ENCODE measurements at places on chromosomes 3 and 15. TPM values are rescaled to one million over a fixed set of nuclear protein-coding genes. Genes with fewer than 3 reads are reported as not detected.

The GOLGA6A gene
- 0.12 TPM for total RNA-seq

The ETV5 gene
- total RNA-seq, result 28.2 TPM

The RFTN1 gene
- total RNA-seq, result 3.5 TPM

The SCAANT1 gene
- total RNA-seq, result not detected

The NAALADL2 gene
- not detected for total RNA-seq

The LOXL1 gene
- 1.2 TPM for total RNA-seq

The GOLGA6L26 gene
- not detected for total RNA-seq

The HLTF gene
- 18.8 TPM for total RNA-seq

The GPR62 gene
- total RNA-seq, result not detected

The STAB1 gene
- total RNA-seq, result 0.07 TPM

The CPEB1 gene
- 3.3 TPM for total RNA-seq

The WHAMM gene
- total RNA-seq, result 7.6 TPM

The SLC15A2 gene
- total RNA-seq, result 0.33 TPM

The GNAT1 gene
- total RNA-seq, result not detected

The FBN1 gene
- total RNA-seq, result 6.0 TPM

The DENND6A gene
- total RNA-seq, result 7.6 TPM

The MED12L gene
- 0.45 TPM for total RNA-seq

The KCTD6 gene
- 8.6 TPM for total RNA-seq

The NDN gene
- 0.05 TPM for total RNA-seq

The CCNDBP1 gene
- total RNA-seq, result 27.8 TPM

The STRIT1 gene
- total RNA-seq, result not detected

The TTLL13 gene
- 0.14 TPM for total RNA-seq

The C3orf38 gene
- total RNA-seq, result 16.0 TPM

The ZNF280D gene
- total RNA-seq, result 12.6 TPM

The LTF gene
- not detected for total RNA-seq

The DPPA2 gene
- not detected for total RNA-seq

The MYNN gene
- 8.7 TPM for total RNA-seq

The WNT7A gene
- total RNA-seq, result 0.03 TPM

The PLA2G4E gene
- total RNA-seq, result 0.03 TPM

The PIERCE2 gene
- total RNA-seq, result 4.1 TPM

The GOLGA6L10 gene
- total RNA-seq, result 0.59 TPM

The CHDH gene
- total RNA-seq, result 3.1 TPM

The MYL3 gene
- total RNA-seq, result 0.15 TPM

The FGF12 gene
- total RNA-seq, result 0.39 TPM

The MEGF11 gene
- total RNA-seq, result 0.53 TPM

The TRPM7 gene
- 20.2 TPM for total RNA-seq
